ENCODE measurements at places on chromosomes 3 and 15.
A peak's percentile ranks its signal among the peaks of the same experiment; 100 is the strongest.

DNA sequence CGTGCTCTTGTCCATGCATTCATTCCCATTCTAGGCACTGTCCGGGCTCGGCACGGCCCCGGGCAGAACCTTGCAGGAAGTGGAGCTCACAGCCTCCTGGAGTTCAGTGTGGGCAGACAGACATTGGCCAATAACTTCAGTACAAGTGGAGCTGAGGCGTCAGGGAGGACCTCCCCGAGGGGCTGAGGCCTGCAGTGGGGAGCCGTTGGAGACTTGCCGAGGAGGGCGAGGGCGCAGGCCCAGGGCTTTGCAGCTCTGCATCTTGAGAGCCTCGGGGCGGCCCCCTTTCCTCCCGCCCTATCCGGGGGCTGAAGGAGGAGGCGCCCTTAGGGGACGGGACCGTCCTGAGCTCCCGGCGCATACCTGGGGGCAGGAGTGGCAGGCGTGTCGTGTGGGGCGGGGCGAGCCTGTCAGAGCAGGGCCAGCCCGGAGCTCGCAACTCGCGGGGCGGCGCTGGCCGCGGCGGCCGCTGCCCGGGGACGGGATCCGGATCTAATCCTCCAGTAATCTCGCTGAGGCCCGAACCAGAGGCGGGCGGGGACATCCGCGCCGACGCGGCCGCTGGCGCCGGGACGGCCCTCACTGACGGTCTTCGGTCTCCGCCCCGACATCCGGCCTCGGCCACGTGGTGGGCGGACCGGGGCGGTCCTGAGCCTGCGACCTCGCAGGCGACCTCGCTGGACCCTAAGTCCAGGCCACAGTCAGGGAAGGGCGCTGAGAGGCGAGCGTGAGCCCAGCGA, at the start of gene ACY1:
Gene ACY1, plus strand, starts transcription at position 698 of the 740 bp plus-strand sequence. CDS start 530 bp downstream, outside the sequence.
- peak; percentile 67 for DNase-seq

DNA sequence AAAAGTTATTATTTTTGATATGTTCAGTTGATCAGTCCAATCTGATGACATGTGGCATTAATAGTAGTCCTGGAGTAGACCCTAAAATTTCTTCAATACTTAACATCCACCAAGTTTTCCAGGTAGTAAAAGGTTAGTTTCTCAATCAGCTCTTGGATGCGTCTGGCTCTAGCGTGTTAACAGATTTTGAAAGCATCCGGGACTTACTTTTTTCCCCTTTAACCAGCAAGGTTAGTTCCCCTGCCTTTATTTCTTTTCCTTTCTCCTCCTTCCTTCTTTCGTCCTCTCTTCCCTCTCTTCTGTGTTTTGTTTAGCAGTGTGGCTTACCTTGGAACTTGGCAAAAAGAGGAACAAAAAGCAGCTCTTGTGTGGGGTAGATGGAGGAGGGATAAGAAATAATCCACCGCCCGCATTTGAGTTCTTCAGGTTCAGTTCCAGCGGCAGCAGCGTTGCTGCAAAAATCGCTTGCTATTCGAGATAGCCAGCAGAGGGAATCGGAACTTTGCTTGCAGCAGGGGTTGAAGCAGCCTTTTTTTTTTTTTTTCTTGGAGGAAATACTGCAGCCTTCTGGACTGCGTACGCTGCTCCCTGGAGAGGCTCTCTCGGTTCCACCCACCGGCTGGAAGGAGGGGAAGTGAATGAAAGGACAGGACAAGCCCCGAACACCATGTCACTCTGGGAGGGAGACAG, at the start of gene RBMS3:
Gene RBMS3, plus strand, starts transcription at position 668 of the 690 bp plus-strand sequence.
- DNase-seq = peak; percentile 18

GRCh38 chr15:52523192-52523591, 5.5 kb downstream of the MYO5A start:
- no peak for DNase-seq

GRCh38 chr3:13815088-13815683, 64.7 kb downstream of the WNT7A start:
- no peak for DNase-seq

GRCh38 chr3:37987315-37987697, 3.3 kb upstream of the VILL start:
- no peak for DNase-seq

GRCh38 chr3:46490338-46491084, 7.3 kb upstream of the RTP3 start:
- no peak for DNase-seq

DNA sequence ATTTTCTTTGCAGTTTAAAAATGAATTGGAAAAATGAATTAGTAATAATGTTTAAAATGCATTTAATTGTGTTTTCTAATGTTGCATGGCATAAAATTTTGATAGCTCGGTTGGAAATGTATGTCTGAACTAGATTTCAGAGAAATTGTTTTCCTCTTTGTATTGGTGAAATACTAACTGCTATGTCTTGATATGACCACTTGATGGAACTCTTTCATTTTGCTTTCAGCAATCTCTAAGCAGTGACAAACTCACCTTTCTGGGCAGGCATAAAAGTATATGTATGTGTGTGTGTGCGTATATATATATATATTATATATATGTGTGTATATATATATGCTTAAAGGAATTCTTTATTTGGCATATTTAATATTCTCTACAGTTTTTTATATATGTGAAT, 239.3 kb upstream of the ZNF717 start:
- DNase-seq = no peak

DNA sequence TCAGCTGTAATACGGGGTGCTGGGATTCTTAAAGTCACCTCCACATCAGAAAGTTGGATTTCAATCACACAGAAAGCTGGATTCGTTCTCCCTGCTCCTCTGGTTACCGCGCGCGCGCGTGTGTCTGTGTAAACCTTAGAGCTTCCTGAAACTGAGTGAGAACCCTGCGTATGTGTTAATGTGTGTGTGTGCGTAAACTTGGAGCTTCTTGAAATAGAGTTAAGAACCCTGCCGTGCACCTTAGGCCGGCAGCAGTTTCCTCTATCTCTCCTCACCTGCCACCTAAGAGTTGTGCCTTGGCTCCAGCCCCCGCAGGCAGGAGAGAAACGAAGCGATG, 531 bp downstream of the LZTFL1 start:
- DNase-seq = no peak

GRCh38 chr3:88180398-88180999, 30.7 kb downstream of the C3orf38 start:
- DNase-seq = no peak

GRCh38 chr3:47515864-47516319, 2.4 kb upstream of the ELP6 start:
- no peak for DNase-seq

DNA sequence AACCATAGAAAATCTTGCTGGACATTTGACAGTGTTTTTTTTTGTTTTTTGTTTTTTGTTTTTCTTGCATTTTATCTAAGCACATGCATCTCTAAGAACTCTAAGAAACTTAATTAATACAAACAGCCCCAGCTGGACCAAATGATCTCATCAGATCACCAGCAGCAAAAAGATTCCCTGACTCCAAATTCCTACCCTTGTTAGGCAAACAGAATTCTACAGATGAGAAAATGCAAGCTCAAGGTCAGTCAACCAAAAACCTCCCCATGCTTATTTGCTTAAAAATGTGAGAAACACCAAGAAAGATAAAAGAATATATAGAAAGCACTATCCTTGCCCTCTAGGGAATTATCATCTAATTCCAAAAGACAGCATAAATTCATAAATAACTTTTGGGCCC, 65.4 kb downstream of the FOXP1 start:
- no peak for DNase-seq

DNA sequence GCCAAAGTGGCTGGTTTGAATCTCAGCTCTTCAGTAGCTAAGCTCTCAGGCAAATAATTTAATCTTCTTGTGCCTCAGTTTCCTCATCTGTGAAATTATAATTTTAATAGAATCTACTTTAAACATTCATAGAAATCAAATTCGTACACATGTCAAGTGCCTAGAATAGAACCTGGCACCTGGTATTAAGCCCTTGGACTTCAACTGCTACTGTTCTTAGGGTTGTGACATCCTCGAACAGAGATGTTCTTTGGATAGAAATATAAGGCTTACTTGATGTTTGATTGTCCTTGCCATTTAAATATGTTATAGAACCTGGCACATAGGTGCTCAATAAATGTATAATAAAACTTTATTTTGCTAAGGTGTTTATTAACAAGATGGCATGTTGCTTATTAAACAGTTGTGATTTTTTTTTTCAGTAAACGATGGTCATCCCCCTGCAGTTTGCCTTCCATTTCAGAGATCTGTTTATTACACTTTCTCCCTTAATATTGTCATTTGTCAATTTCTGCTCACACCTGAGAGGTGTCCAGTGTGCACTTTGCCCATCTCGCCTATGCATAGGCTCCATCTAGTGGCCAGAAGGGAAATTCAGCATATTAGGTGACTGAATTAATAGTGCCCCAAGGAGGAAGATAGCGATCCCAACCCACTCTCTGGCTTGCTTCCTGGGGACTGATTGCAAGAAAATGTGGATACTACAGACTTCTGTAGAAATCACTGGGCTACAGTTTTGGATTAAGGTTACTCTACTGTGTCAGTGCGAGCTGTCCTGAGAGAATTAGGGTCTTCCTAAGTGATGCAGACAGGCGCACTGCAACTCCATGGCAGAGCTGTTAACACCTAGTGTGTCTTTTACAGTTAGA, 10.7 kb downstream of the IGF1R start:
- no peak for DNase-seq

DNA sequence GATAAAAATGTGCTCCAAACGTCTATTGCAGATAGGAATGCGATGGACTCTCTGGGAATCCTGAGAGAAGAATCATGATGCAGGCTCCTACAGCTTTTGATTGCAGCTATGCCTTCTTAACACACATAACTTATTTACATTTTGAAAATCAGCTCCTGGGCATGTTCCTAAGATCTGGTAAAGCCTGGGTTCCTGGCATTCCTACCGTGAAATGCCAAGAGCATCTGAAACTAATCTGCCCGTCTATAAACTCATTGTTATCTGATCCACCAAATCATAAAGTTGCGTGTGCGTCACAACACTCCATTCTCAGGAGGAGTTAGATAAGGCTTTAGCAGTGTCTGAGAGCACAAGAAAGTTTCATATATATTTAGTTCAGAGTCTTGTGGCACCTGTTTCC, 79.0 kb upstream of the VGLL3 start:
- no peak for DNase-seq

DNA sequence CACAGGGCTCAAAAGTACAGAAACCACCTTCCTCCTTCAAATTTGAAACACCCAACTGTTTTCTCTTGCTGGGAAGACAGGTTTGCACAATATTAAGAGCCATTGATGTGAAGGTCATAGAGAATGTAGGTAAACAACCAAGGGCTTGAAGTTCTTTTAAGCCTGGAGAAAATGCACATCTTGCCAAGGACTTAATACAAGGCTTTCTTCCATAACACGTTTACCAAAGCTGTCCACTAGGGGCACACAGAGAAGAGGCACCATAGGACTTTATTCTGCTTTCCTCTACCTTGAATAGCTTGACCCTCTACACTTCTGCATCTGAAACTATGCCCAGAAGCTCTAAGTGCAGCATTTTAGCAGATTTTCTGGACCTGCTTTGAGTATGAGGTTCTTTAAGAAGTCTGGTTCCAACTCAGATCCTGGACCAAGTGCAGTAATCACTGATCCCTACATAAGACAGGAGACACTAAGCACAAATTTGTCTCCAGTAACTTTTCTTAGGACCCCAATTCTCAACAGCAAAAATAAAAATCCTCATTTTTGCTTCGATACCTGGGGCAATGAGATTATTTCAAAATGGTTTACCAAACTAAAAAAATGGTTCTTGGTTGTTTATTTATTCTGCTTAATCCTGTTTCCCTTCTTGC, 138.0 kb downstream of the FBN1 start:
- DNase-seq = no peak

GRCh38 chr3:18531662-18532061, 106.5 kb upstream of the SATB1 start:
- no peak for DNase-seq

DNA sequence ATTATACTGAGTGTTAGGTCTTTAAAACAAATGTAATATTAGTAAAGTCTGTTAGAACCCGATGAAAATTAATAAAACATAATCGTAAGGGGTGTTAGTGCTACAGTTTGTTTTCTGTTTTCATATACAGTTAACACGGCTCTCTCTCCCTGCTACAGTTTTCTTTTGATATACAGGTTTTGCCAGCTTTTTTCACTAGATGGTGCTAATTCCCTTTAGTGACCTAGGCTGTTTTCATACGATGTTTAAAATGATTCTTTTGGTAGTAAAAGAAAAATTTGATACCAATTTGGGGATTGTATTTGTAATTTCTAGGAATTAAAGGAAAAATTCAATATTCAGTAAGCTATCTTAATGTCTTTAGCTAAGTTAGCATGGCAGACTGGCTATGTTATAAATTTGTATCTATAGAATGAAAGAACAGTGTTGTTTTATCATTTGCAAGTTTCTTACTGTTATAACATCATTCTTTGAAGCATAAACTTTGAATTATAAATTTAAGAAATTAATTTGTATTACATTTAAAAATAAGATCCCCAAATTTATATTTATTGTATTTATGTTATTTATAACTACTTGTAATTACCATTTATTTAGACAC, 11.5 kb downstream of the APH1B start:
- DNase-seq = no peak

DNA sequence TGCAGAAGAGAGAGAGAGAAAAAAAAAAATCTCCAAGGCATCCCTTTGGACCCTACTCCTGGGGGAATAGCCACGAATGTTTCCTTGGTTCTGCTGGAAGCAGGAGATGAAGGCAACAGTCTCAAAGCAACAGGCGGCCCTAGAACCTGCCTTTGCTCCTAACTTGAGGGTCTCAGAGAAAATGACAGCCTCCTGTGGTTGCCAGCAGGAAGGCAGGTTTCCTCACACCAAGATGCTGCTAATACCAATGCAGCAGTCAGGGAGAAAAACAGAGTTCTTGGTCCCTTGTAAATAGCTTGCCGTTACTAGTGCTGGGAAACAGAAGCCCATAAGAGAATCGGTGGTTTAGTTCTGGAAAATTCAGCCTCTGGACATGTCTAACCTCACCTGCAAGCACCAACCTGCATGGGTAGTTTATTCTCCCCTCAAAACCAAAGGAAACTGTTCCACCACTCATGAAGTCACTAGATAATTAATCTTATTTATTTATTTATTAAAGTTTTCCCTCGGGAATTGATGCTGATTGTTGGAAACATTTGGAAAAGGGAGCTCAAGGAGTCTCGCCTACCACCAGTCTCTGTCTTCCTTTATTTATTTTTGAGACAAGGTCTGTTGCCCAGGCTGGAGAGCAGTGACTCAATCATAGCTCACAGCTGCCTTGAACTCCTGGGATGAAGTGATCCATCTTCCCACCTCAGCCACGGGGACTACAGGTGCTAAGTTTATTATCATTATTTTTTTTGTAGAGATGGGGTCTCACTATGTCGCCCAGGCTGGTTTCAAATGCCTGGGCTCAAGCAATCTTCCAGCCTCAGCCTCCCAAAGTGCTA, 883 bp upstream of the FRMD4B start:
- no peak for DNase-seq

All from nucleus accumbens (tissue), 56 donors.